Fibroblast of upper back skin (primary cell): ENCODE measurements at places on chromosomes 5 and 9.

- no peak for DNase-seq
These were observed 263.9 kb upstream of the TRPC7 start for GRCh38 chr5:136629125-136629792.

- DNase-seq, result peak; percentile 36
These were observed 1051.3 kb upstream of the DMAC1 start for GRCh38 chr9:8850914-8851313.

DNA sequence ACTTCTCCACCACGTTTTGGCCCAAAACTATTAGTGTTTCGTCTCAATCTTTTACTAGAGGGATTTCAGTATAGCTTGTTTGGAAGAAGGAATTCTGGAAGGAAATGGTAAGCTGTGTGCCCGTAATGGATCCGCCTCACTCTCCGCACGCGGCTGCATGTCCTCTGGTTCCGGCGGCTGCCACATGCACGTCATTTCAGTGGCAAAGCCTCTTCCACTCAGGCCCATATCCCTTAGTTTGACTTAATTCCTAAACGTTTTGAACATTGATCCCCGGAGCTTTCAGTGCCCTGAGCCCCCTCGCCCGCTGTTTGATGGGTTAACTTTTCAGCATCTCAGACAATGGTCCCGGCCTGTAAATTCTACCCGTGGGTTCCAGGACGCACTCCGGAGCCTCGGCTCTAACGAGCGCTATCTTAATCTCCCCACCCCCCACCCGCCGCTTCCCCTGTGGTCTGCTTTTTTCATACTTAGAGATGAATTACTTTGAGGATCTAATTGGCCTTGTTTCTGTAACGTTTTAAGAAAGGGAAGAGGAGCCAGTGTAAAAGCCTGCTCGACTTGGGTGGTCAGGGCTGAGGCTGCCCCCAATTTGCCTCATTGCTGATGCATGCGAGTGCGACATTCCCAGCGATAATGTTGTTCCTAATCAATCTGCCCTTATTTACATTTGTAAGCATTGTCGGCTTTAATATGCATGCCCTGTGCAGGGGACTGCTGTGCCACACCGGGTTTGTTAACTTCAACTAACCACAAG lies 4.6 kb downstream of the PTCH1 start:
- no peak for DNase-seq

DNA sequence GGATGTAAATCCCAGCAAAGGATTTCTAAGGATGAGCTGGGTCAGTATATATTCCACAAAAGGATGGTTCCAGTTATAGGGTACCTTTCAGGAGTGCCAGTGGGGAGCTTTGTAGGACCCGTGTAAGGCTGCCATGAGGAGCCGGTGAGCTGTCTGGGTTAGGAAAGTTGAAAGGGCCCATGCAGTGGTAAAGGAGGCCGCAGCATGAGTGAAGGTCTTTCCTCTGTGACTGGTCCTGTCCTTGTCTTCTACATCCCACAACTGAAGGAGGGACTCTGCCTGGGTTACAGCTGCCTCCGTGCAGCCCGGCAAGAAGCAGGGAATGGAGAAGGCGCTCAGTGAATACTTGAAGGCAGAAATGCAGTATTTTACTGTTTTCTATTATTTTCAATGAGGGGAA lies 58.9 kb downstream of the HSPA4 start:
- DNase-seq, result no peak

DNA sequence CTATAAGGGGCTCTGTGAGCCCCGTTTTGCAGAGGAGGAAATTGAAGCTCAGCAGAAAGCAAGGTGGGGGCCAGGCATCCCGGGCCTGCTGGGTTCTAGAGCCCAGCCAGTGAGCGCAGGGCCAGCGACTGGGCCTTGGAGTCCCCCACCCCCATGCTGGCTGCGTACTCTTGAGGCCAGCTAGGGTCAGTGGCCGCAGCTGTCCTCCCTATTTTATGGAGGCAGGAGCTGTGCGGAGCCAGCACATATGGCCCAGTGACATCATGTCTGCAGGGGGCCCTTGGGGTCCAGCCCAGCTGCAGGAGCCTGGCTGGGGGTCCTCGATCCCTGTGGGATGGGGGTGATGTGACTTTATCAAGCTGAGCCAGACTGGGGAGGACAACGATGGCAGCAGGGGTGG lies 71.3 kb downstream of the HMCN2 start:
- no peak for DNase-seq

DNA sequence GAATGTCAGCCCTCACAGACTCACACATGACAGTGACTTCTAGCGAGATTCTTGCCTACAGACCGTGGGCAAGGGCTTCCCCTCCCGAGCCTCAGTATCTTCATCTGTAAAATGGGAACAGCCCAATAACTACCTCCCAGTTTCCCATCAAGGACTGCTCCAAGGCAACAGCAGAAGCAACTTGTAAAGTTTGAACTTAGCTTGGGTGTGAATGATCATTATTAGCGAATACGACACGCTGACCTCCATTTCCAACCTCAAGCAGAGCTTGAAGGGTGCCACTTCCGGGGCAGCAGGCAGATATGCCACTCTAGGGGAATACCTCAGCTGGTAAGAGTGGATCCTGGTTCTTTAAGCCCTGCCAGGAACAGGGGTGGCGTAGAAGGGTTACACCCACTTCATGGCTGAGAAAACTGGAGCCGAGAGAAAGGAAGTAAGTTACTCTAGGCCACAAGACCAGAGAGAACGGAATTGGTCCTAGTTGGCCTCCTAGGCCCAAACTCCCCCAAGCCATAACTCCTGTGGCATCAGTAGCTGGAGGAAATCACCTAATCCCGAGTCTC lies 2.0 kb downstream of the RNF44 start:
- DNase-seq, result no peak

GRCh38 chr9:37293664-37294524 lies 128.6 kb upstream of the GRHPR start:
- peak; percentile 43 for DNase-seq

GRCh38 chr9:76394960-76395252 lies 680 bp upstream of the RFK start:
- no peak for DNase-seq

- DNase-seq, result no peak
These were observed 221.6 kb downstream of the MAT2B start for GRCh38 chr5:163727028-163727427.

GRCh38 chr9:16289639-16290038 lies 580.8 kb downstream of the BNC2 start:
- DNase-seq, result no peak

- DNase-seq, result no peak
These were observed 556.9 kb downstream of the MAT2B start for GRCh38 chr5:164062304-164062703.

GRCh38 chr5:157312492-157312891 lies 46.6 kb downstream of the CYFIP2 start:
- DNase-seq, result peak; percentile 66

DNA sequence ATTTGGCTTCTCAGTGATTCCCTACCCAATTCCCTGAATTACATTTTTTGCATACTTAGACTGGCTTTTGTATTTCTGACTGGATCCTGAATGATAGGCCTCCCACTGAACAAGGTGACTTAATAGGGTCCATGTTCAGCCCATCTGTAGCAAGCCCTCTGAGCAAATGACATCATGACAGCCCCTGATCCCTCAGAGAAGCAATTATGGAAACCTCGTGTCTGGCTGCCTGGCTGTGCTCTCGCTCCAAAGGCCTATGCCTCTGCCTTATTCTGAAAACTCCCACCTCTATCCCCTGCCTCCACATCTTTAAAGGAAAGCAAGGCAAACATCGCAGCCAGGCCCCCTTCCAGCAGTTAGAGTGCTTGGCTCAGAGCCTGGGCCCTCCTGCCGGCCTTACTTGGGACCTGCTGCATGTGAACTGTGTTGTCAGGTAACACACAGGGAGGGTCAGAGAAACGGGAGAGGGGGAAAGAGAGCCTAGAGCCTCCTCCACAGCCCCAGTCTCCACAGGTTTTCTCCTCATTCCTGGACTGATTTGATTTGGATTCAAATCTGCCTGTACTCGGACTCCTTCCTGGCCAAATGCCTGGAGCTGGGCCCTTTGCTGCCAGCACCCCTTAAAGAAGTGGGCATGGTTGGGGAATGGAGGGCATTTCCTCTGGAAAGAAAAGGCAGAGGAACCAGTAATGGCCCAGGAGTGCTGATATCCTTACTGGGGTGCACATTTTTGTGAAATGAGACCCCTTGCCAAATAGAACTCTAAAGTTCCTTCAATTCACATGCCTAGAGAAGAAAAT lies 3.8 kb downstream of the DCANP1 start:
- DNase-seq, result peak; percentile 58

DNA sequence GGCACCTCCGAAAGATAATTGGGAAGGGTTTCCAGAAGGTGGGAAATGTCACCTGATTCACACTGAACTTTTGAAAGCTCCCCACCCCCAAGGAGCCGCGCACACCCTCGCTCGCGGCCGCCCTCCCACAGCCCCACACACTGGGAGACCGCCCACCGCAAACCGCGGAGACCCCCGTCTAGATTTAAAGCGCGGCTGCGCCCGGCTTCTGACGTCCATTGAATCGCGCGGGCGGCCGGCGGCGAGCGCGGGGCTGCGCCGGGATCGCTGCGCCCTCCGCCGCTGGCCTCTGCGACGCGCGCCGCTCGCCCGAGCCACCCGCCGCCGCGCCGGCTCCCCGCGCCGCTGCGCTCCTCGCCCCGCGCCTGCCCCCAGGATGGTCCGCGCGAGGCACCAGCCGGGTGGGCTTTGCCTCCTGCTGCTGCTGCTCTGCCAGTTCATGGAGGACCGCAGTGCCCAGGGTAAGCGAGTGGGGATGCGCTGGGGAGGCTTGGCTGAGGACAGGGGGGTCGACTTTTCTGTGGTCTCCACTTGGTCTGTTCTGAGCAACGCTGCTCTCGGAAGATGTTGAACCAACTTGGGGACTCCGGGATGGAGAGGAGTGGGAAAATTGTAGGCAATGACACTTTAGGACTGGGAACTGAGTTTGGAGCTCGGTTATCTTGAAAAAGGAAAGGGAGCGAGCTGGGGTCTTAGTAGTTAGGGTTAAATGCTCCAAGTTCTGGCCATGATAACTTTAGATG lies at the start of gene FST:
Gene FST, plus strand, starts transcription at position 214 of the 743 bp plus-strand sequence. Its CDS starts 163 bp downstream, at position 377.
- DNase-seq, result no peak

DNA sequence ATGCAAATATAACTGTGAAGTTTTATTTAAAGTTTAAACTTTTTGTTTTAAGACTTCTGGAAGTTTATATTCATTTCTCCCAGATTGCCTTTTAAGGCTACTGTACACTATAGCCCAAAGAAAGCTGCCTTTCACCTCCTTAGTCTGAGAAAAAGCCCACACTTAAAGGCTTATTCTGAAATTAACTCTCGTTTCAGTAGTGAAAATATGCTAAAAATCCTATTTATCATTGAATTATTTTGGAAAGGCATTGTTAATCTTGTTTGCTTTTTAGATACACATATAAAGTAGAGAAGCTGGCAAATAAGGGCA lies 3.3 kb upstream of the PURA start:
- DNase-seq, result no peak

GRCh38 chr9:126368020-126368419 lies 41.4 kb downstream of the MVB12B start:
- DNase-seq, result no peak

DNA sequence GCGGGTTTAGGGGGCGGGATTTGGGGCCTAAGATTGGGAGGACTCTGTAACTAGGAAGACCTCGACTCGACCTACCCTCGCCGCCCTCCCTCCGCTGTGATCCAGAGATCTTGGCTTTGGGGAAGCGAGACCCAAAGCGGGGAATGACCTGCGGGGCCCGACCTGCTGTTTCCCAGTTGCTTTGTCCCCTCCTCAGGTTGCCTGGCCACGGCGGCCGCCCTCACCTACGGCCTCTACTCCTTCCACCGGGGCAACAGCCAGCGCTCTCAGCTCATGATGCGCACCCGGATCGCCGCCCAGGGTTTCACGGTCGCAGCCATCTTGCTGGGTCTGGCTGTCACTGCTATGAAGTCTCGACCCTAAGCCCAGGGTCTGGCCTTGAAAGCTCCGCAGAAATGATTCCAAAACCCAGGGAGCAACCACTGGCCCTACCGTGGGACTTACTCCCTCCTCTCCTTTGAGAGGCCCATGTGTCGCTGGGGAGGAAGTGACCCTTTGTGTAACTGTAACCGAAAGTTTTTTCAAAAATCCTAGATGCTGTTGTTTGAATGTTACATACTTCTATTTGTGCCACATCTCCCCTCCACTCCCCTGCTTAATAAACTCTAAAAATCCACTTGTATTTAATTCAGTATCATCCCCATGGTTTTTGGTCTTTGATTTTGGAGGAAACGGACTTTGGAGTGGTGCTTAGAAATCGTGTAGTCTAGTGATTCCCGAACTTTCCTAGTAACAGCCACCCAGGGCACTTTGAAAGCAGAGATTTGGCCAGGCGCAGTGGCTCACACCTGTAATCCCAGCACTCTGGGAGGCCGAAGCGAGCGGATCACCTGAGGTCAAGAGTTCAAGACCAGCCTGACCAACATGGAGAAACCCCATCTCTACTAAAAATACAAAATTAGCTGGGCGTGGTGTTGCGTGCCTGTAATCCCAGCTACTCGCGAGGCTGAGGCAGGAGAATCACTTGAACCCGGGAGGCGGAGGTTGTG lies 878 bp downstream of the HIGD2A start:
- DNase-seq, result no peak

DNA sequence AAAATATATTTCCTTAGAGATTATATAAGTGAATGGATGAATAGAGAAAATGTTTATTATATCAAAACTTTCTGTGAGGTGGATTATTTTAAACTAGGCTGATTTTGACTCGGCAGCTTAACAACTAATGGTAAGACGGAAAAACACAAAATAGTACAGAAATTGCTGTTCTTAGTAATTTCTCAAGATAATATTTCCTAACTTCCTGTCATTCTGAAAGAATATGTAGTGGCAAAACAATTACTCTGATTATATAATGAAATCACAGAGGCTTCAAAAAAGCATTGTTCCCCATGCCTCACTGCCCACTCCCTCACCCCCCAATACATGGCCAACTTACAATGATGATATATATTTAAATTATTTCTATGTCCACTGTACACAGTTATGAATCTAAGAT lies 85.4 kb downstream of the YTHDC2 start:
- no peak for DNase-seq

GRCh38 chr5:154220625-154221024 lies 30.1 kb downstream of the GALNT10 start:
- DNase-seq, result peak; percentile 65

DNA sequence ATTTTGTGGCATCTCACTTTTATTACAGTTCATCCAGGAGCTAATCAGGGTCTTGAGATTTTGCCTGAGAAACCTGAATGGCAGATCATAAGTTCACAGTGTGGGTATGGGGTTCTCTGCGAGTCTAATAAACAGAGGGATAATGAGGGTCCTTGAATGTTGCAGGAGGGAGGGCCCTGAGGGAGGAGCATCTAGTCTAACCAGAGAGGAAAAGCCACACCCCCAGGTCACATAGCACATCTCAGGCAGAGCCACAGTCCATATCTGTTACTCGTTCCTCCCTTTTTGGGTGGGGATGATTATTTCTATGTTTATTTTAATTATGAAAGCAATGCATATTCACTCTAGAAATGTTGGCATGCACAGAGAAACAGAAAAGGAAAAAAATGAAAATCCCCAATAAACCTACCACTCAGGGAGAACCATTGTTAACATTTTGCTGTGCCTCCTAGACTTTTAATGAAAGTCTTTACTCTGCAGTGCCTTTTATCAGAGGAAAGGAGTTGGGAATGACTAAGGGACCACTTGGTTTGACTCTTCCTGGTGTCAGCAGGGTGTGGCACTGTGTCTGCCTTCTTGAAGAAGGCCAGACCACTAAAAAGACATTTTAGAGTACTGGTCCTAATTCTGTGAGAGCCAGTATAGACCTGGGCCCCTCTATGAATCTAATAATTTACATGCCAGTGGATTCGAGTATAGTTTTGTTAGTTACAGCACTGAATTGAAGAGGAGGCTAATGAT lies 2.8 kb downstream of the GALNT12 start:
- no peak for DNase-seq

GRCh38 chr5:169152453-169152852 lies 148.5 kb downstream of the SLIT3 start:
- DNase-seq, result no peak
